ENCODE measurements at places on chromosomes 7 and 10. TPM values are rescaled to one million over a fixed set of nuclear protein-coding genes. Genes with fewer than 3 reads are reported as not detected.

CADPS2 gene
- 0.54 TPM for total RNA-seq

KNDC1 gene
- total RNA-seq: 0.56 TPM

WEE2 gene
- not detected for total RNA-seq

SKAP2 gene
- total RNA-seq: 11.1 TPM

ADRA2A gene
- not detected for total RNA-seq

PDZD7 gene
- 0.83 TPM for total RNA-seq

ZNF25 gene
- total RNA-seq: 9.5 TPM

CYP3A4 gene
- total RNA-seq: not detected

GJD4 gene
- not detected for total RNA-seq

PCGF5 gene
- 18.1 TPM for total RNA-seq

CNTNAP2 gene
- total RNA-seq: not detected

OR2A1 gene
- not detected for total RNA-seq

- no peak overlapping the region for H3K27ac ChIP-seq
- H3K36me3 ChIP-seq: no peaks in the 10 kb centered on the region
- DNase-seq: peak; percentile 33
- H3K27me3 ChIP-seq: peaks cover 2% of the 10 kb centered on the region
Measured at GRCh38 chr7:26989897-26990670, 105.7 kb downstream of the HOXA1 start.

DNA sequence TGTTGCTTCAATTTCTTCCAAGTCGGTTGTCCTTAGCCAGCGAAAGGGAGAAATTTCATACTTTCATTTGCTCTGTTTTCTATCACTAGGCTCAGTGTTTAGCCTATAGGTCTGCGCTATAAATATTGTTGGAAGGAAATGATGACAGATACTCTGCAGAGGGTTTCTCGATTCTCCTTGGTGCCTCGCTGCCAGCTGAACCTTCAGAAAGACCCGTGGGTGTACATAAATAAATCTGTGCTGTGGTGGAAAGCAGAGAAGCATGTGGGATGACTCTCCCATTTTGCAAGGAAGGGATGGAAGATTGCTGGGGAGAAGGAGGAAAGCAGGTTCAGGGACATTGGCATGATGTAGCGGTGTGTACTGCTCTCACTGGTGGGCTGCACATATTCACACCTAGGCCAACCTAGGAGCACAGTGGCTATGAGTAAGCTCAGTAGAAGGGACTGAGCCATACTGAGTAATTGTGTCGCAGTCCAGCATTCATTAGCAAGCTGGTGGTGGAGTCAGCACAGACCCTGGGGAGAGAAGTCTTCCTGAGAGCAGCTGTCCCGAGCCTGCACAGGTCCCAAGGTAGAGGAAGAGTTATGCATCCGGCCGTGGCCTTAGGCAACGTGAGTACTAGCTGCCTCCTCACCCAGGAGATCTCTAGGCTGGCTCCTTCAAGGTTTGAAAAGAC is 50.5 kb downstream of the PNLIPRP3 start:
- no peaks in the 10 kb centered on the region for H3K36me3 ChIP-seq
- no peaks in the 10 kb centered on the region for H3K4me1 ChIP-seq
- H3K4me3 ChIP-seq: no peak overlapping the region
- H3K27ac ChIP-seq: no peak overlapping the region
- H3K27me3 ChIP-seq: no peaks in the 10 kb centered on the region

GRCh38 chr10:3720228-3721019 is 64.6 kb downstream of the KLF6 start:
- H3K4me3 ChIP-seq: no peak overlapping the region
- no peaks in the 10 kb centered on the region for H3K27me3 ChIP-seq
- no peaks in the 10 kb centered on the region for H3K36me3 ChIP-seq
- peaks cover 3% of the 10 kb centered on the region for H3K4me1 ChIP-seq

DNA sequence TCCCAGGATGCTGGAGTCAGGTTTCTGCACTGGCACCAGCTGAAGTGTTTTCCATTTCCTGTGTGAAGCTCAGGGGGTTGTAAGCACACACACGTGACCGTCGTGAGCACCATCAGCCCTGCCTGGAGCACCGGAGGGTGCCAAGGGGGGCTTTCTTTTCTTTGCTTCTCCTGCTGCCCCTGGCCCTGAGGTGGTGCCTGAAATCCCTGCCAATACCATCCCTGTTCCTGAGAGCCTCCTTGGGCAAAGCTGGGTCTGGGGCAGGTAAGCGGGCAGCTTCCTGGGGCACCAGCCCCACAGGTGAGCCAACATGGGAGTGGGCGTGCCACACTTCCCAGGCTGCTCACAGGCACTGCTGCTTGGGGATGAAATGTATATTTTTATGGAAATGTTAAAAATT is 593.6 kb downstream of the DNAJB6 start:
- H3K27me3 ChIP-seq: no peaks in the 10 kb centered on the region
- DNase-seq: no peak
- no peaks in the 10 kb centered on the region for H3K4me1 ChIP-seq
- no peaks in the 10 kb centered on the region for H3K36me3 ChIP-seq

DNA sequence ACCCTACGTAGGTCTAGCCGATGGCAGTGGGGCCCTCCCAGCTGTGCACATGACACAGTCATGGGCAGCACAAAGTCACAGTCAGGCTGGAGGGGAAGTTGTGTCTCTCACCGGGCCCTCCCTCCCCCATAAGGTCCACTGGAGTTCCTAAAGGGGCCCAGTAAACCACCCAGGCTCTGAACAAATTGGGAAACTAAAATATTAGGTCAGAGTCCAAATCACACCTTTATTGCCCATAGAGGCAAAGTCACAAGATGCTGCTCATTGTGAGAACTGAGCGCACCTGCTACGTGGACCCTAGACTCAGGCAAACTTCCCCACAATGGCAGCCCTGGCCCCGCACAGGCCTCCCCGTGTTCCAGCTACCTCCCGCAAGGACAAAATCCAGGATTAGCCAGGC is 45.2 kb upstream of the SH2B2 start:
- H3K4me3 ChIP-seq: no peak overlapping the region
- H3K36me3 ChIP-seq: peaks cover 13% of the 10 kb centered on the region
- peaks cover 2% of the 10 kb centered on the region for H3K4me1 ChIP-seq

GRCh38 chr10:71719464-71720201 is at the start of gene C10orf105:
TSS of gene C10orf105 (minus strand) at chr10:71719778. CDS start at chr10:71716337, 3,441 bp downstream.
- H3K36me3 ChIP-seq: no peaks in the 10 kb centered on the region
- H3K27me3 ChIP-seq: peaks cover 13% of the 10 kb centered on the region
- DNase-seq: no peak

DNA sequence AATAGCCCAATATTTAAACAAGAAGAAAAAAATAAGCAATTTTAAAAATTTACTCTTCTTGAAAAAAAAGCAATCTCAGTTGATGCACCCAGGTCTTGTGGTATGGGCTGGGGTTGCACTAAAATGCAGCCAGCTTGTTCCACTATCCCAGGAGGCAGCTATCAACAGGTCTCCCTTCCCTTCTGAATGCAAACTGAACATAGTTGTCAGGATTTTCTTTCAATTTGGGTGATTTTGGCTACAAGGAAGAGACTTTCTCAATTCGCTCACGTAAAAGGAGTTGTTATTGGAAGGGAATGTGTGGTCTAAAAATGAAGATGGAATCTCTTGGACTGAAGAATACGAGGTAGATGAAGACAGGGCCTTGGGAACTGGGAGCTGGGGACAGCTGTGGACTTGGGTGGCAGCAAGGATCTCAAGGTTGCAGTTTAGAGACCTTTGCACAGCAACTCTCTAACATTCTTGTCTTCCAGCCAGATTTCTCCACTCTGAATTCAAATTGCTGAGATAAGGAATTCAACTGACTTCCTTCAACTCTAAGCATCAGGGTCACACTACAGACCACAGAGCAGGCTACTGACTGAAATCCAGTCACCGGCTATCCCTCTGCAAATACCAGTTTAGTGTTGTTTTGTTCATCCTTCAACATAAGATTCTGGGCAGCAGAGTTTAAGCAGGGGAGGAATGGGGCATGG is 3.1 kb upstream of the TMEM26 start:
- no peaks in the 10 kb centered on the region for H3K36me3 ChIP-seq
- no peak overlapping the region for H3K27ac ChIP-seq
- peaks cover 3% of the 10 kb centered on the region for H3K27me3 ChIP-seq
- peak; percentile 23 for DNase-seq

- DNase-seq: peak; percentile 37
- H3K27me3 ChIP-seq: no peaks in the 10 kb centered on the region
- no peaks in the 10 kb centered on the region for H3K36me3 ChIP-seq
- 0 out of 2 replicates have a peak overlapping the region, but pooled peaks have one; percentile 17 for H3K27ac ChIP-seq
- peaks cover 2% of the 10 kb centered on the region for H3K4me1 ChIP-seq
Measured at GRCh38 chr7:134184767-134185166, 57.6 kb downstream of the LRGUK start.

DNA sequence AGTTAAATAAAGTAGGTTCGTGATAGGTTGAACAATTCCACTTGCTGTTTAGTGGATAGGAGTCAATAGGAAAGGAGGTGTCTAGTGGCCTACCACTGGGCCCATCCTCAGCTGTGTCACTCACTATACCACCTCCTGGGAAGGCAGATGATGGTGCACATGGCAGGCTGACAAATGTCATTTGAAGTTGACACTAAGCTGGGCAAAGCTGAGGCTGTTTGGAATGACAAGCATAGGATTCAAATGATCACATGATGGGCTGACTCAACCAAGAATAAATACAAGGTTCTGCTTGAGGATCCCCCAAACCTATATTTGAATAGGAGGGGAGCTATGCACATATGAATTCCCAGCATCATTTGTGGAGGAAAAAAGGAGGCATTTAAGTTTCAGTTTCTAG is 489.8 kb downstream of the RPS24 start:
- H3K27ac ChIP-seq: no peak overlapping the region
- no peaks in the 10 kb centered on the region for H3K27me3 ChIP-seq

GRCh38 chr10:76251841-76252671 is 820.6 kb downstream of the LRMDA start:
- peaks cover 3% of the 10 kb centered on the region for H3K4me1 ChIP-seq
- no peaks in the 10 kb centered on the region for H3K27me3 ChIP-seq
- H3K27ac ChIP-seq: no peak overlapping the region
- H3K4me3 ChIP-seq: no peak overlapping the region
- DNase-seq: peak; percentile 93

- peaks cover 38% of the 10 kb centered on the region for H3K4me1 ChIP-seq
- H3K4me3 ChIP-seq: no peak overlapping the region
- peak overlapping the region; percentile 24 for H3K27ac ChIP-seq
- H3K36me3 ChIP-seq: peaks cover 5% of the 10 kb centered on the region
Measured at GRCh38 chr7:36279200-36279925, 110.3 kb upstream of the ANLN start.

- no peaks in the 10 kb centered on the region for H3K36me3 ChIP-seq
- H3K4me3 ChIP-seq: no peak overlapping the region
- DNase-seq: no peak
- peaks cover 2% of the 10 kb centered on the region for H3K4me1 ChIP-seq
- no peak overlapping the region for H3K27ac ChIP-seq
Measured at GRCh38 chr7:33906697-33907096, 1.4 kb downstream of the BMPER start.

DNA sequence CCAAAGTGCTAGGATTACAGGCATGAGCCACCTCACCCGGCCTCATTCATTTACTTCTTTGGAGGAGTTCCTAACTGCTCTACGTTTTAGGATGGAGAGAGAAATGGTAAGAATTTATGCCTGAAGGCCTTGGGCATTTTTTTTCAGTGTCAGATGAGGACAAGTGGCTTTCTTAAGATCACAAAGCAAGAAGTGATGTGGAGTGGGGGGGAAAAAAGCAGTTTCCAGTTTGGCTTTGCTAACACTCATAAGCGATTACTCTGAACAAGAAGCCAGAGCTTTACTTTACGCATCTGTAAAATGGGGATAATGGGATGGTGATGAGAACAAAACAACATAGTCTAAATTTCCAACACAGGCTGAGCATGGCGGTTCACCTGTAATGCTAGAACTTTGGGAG is 2.6 kb upstream of the PPIA start:
- no peak overlapping the region for H3K4me3 ChIP-seq
- H3K4me1 ChIP-seq: peaks cover 5% of the 10 kb centered on the region
- H3K36me3 ChIP-seq: peaks cover 3% of the 10 kb centered on the region
- DNase-seq: peak; percentile 17
- H3K27me3 ChIP-seq: no peaks in the 10 kb centered on the region

DNA sequence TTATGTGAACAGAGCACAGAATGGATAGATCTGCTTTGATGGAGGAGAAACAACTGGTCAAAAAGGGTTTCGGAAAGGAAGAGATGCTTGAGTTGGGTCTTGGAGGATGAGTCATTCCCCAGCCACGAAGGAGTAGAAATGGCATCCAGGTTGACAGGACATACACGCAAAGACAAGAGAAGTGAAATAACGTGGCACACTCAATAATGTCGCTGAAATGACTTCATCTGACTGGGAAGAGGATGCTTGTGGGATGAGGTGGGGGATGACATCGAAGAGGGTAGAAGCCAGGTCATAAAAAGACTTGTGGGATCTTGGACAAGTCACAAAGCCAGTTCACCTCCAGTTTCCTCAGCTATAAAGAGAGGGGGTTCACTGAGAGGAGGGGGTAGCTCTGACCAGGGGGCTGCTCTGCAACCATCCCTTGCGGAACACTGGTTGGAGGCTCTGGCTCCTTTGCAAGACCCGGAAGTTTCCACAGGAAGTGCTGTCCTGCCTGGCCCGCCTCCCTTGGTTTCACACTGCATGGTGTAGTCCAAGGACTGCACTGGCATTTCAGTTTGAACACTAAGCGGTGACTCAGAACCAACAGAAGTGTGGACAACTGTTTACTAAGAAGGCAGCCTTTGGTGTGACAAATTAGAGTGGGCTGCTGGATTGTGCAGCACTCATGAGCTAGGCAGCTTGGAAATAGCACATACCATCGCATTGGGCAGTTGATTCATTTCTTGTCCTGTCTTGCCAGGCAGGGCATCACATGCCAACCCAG is 189.9 kb upstream of the ADO start:
- H3K4me3 ChIP-seq: no peak overlapping the region
- no peaks in the 10 kb centered on the region for H3K27me3 ChIP-seq
- H3K4me1 ChIP-seq: peaks cover 12% of the 10 kb centered on the region
- no peak overlapping the region for H3K27ac ChIP-seq
- no peaks in the 10 kb centered on the region for H3K36me3 ChIP-seq

- no peak for DNase-seq
- H3K36me3 ChIP-seq: no peaks in the 10 kb centered on the region
- no peaks in the 10 kb centered on the region for H3K27me3 ChIP-seq
- no peak overlapping the region for H3K27ac ChIP-seq
- H3K4me3 ChIP-seq: no peak overlapping the region
- peaks cover 38% of the 10 kb centered on the region for H3K4me1 ChIP-seq
Measured at GRCh38 chr10:35417795-35418194, 81.5 kb downstream of the CCNY start.

Measured in IMR-90 (cell line).